Stimulated activated CD8-positive, alpha-beta memory T cell treated with anti-CD3 and anti-CD28 coated beads, Interleukin-7, amount 100 ng/mL, for 4 hours (primary cell): ENCODE measurements at places on chromosomes 11 and 22.

DNA sequence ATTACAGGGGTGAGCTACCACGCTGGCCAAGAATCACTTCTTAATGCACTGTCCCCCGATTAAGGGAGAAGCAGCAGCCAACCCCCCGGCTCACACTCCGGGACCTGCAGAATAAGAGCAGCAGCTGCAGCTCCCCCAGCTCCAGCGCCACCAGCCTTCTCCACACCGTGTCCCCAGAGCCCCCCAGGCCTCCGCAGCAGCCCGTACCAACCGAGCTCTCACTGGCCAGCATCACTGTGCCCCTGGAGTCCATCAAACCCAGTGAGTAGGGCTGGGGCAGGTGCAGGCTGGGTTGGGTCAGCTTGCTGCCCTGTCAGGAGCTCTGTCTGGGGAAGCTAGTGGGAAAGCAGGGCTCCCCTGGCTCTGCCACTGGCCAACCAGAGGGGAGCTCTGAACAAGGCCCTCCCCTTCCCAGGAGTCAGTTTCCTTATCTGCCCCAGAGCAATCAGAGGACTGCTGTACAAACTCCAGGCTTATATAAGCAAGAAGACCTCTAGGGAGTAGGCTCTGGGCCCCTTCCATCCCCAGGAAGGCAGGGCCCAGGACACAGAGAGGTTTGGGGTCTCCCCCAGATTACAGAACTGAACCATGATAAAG lies 8.5 kb upstream of the SH3BP1 start:
- DNase-seq = no peak

- no peak for DNase-seq
These were observed 9.6 kb downstream of the DENND6B start for GRCh38 chr22:50317178-50317577.

- no peak for DNase-seq
These were observed 4.7 kb downstream of the FCHSD2 start for GRCh38 chr11:73137262-73137943.

GRCh38 chr11:77101043-77101537 lies 1.6 kb upstream of the OMP start:
- DNase-seq = no peak

- DNase-seq = no peak
These were observed at the start of gene ANO3 for GRCh38 chr11:26331911-26332571. Gene ANO3 (plus strand): TSS chr11:26332130. CDS start chr11:26332276, 146 bp downstream.

DNA sequence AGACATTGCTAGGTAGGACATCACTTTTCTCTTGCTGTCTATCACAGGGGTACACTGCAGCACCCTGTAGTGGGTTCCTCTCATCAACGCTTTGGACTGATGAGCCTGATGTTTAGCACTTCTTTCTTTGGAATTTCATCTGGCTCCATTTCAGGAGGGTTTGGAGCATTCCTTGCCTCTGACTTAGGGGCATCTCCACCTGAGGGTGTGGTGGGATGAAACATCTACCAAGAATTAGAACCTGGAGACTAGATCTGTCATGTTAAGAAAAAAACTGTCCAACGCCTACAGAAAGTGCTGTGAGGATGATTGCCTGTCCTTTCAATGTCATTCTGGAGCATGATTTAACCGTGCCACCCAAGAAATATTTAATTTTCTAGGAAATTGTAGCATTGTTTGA lies 648.4 kb downstream of the ETS1 start:
- DNase-seq = no peak

GRCh38 chr11:62547691-62548281 lies 1.2 kb upstream of the AHNAK start:
- DNase-seq = no peak

- no peak for DNase-seq
These were observed 30.5 kb upstream of the CABP7 start for GRCh38 chr22:29689206-29689879.

DNA sequence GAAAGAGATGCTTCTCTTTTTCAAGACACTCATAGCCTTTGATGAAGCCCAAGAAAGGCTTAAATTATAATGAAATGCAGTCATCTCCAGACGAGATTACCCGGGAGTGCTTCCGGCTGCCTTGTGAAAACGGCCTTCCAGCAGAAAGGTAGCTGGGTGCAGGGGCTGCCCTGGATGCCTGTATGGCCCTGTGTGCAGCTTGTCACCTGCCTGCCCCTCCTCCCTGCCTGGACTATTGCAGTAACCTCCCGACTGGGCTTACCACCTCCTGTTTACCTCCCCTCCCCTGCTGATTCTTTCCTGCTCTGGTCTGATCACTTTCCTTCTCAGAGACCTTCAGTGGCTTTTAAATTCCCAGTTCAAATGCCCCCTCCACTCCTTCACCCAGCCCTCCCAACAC lies 126.4 kb upstream of the SYT13 start:
- DNase-seq = no peak

GRCh38 chr11:38332046-38332445 lies 1734.0 kb upstream of the RAG2 start:
- DNase-seq = no peak

DNA sequence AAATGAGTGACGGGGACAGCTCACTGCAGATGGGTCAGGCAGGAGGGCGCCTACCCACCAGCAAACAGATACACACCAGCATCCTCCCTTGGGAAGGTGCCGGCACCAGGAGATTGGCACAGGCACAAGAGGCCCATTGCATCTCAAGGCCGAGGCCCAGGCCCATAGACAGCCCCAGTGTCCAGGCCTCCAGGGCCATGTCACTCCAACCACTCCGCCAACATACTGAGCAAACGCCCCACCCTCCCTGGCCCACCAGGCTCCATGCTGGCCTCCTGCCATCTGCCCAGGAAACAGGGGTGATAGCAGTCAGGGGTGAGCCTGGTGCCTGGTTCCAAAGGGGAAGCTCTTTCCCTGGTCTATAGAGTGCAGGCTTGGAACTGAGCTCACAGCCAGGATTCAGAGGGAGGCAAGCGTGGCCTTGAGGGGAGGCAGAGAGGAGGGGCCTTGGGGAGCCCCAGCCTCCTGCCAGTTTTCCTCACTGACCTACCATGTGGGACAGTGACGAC lies 34.7 kb downstream of the PISD start:
- no peak for DNase-seq

DNA sequence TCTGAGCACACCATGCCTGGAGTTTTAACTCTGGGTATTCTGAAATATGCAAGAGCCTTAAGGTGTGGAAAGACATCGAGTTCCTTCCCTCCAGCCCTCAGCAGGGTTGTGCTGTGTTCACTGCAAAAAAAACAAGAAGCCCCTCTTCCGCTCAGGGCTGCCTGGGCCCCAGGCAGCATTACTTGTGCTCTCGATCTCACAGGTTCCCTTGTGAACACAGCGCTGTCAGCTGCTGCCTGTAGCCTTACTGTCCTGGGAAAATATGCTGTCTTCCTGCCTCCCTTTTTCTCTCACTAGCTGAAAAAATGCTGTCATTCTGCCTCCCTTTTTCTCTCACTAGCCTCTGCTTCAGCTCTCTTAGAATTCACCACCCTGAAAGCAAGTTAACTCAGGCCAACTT lies 15.7 kb upstream of the TENM4 start:
- DNase-seq = no peak

DNA sequence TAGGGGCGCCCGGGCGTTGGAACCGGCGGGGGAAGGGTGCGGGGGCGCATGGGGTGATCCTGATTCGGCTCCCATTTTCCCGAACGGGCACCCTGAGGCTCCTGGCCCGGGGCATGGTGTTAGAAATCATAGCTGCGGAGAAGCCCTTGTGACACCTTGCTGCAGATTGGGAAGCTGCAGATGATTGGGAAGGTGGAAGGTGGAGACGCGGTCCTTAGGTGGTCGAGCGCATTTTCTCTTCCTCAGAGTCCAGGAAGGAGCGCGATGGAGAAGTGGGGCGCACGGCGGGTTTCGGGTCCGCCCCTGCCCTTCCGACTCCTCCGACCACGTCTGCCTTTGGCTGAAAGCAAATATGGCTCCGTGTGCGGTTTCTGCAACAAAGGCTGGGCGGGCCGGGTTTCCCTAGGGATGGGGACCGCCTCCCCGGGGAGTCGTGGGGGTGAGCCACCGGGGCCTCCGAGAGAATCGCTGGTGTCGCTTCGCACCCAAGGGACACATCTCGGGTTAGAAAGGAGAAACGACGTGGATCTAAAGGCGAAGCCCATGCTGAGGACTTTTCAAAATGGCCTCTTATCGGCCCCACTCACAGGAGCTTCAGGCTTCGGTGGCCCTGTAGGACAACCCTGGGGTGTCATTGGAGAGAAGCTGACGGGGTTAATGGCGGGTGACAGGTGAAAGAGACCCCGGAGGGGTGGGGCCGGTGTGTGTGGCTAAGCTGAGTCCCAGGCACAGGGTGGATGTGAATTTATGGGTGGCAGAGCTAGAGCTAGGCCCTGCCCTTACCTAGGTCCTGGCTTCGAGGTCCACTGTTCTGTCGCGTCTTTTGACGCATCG lies 707 bp upstream of the FTH1 start:
- DNase-seq = no peak

DNA sequence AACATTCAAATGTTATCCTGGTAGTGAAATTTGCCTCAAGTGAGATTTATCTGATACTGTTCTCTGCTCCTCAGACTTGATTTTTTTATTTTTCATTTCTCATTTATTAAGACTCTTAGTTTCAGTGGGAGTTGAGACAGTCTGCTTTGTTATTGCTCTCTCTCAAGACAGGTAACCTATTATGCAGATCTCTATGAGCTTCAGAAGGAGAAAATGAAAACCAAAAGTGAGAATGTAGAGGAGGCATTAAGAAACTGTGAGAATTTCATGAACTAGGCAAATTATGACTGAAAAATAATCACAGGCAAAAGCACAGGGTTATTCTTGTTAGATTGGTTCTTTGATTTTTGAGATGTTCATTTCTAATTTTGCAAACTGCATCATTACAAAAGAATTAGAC lies 290.0 kb upstream of the CHORDC1 start:
- no peak for DNase-seq

DNA sequence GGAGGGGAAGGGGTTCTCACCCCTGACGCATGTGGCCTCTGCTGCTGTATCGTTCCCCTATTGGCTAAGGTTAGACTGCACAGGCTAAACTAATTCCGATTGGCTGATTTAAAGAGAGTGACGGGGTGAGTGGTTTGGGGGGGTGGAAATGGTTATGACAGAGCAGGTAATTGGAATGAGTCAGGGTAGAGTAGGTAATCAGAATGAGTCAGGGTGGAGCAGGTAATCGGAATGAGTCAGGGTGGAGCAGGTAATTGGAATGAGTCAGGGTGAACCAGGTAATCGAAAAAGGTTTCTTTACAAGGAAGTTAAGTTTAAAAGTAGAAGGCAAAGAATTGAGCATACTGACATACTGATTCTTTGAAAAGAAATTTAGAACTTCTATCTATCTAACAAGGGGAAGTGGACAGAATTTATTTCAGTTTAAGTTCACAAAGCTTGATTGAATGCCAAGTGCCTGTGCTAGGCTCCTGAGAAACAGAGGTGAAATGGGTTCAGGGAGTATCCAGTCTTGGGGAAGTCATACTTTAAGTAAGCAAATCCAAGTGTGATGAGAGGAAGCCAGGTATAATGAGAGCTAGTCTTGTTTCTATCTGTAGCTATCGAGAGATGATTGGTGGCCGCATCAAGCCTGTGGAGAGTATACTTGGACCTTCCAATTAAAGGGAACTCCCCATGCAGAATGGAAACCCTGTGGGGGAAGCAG lies 58.0 kb downstream of the C11orf91 start:
- no peak for DNase-seq

GRCh38 chr11:118427707-118428106 lies 8.6 kb upstream of the KMT2A start:
- DNase-seq = no peak

- no peak for DNase-seq
These were observed 65.4 kb downstream of the ZC3H12C start for GRCh38 chr11:110158317-110159200.

DNA sequence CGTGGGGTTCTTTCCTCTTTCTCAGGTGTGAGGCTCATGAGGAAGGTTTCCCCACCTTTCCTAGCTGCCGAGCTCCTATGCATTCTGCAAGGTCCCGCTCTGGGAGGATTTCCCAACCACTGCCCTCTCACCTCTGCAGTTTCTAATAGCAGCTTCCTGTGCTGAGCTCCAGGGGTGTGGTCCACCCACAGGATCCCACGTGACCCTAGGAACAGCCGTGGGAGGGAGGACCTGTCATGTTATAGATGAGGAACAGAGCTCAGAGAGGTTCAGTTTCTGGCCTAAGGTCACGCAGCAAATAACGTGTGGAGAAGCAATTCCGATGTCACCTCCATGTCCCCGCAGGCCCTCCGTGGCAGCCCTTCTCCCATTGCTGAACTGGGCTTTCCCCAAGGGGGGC lies 38.5 kb downstream of the FLRT1 start:
- DNase-seq = no peak

DNA sequence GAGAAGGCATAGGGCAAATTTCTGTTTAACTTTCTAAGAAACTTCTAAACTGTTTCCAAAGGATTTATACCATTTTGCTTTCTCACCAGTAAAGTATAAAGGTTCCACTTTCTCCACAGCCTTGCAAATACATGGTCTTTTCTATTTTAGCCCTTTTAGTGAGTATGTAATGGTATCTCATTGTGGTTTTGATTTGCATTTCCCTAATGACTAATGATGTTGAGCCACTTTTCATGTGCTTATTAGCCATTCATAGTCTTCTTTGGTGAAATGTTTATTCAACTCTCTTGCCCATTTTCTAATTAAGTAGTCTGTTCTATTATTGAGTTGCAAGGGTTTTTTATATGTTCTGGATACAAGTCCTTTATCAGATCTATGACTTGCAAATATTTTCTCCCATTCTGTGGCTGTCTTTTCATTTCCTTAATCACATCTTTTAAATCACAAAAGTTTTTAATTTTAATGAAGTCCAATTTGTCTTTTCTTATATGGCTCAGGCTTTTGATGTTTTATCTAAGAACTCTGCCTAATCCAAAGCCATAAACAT lies 83.8 kb upstream of the KCNQ1OT1 start:
- no peak for DNase-seq

- no peak for DNase-seq
These were observed 1.6 kb upstream of the DDX10 start for GRCh38 chr11:108663154-108663877.

GRCh38 chr22:33274214-33275072 lies 216.3 kb upstream of the SYN3 start:
- DNase-seq = no peak

DNA sequence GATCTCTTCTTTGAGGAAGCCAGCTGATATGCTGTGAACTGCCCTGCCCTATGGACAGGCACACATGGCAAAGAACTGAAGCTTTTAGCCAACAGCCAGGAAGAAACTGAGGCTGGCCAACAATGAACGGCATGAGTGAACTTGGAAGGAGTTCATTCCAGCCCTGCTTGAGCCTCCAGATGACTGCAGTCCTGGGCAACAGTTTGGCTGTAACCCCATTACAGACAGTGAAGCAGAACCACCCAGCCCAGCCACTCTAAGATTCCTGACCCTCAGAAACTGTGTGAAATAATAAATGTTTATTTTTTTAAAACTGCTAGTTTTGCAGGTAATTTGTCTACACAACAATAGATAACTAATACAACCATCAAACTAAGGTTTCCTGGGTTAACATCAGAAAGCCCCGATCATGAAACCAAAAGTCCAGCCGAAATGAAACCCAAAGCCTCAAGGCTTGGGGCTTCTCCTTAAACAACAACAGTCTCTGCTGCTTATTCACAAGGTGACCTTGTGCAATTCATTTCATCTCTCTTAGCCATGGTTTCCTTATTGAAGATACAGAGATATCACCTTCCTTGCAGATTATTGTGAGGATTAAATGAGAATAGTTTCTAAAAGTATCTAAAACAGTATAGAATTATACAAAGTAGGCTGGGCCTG lies 31.4 kb downstream of the PAK1 start:
- no peak for DNase-seq

GRCh38 chr11:24457985-24458384 lies 38.9 kb upstream of the LUZP2 start:
- no peak for DNase-seq
